ENCODE measurements at places on chromosomes 3 and 15.

DNA sequence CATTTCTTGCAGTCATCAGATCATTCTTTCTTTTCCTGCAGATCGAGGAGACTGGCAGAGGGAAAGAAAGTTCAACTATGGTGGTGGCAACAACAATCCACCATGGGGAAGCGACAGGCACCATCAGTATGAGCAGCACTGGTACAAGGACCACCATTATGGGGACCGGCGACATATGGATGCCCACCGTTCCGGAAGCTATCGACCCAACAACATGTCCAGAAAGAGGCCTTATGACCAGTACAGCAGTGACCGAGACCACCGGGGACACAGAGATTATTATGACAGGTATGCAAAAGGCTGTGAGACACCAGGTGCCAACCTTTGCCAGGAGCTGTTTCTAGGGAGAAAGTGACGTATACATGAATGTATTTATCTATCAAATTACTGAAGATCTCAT lies 69.0 kb downstream of the RGMA start:
- no peak for DNase-seq
- H3K27ac ChIP-seq: peak overlapping the region; percentile 80
- H3K36me3 ChIP-seq: peaks cover 96% of the 10 kb centered on the region
- no peak overlapping the region for H3K4me3 ChIP-seq

DNA sequence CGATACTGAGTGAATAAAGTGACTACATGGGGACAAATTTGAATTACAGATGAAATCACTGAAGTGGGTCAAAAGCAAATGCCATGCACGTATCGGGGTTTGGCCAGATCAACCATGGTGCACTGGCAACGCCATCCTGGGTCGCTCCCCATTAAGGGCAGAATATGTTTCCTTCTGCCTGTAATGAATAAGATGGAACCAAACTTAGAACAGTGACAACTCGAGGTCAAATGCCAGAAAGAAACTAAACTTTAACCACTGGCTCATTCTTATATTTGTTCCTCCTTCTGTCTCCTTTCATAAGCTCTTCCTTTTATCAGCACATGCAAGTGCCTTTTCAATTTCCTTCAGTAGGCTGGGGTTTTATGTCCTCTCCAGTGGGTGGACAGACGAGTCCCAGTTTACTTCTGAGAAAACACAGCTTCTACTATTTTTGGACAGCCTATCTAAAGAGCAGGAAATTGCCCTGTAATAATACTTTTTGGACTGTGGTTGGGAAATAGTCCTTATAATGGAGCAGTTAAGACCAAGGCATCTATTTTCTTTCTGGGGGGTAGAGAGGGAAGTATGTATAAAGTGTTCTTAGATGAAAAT lies 61.4 kb downstream of the WHAMM start:
- H3K4me1 ChIP-seq: no peaks in the 10 kb centered on the region
- H3K36me3 ChIP-seq: no peaks in the 10 kb centered on the region
- H3K27me3 ChIP-seq: no peaks in the 10 kb centered on the region
- H3K27ac ChIP-seq: no peak overlapping the region

DNA sequence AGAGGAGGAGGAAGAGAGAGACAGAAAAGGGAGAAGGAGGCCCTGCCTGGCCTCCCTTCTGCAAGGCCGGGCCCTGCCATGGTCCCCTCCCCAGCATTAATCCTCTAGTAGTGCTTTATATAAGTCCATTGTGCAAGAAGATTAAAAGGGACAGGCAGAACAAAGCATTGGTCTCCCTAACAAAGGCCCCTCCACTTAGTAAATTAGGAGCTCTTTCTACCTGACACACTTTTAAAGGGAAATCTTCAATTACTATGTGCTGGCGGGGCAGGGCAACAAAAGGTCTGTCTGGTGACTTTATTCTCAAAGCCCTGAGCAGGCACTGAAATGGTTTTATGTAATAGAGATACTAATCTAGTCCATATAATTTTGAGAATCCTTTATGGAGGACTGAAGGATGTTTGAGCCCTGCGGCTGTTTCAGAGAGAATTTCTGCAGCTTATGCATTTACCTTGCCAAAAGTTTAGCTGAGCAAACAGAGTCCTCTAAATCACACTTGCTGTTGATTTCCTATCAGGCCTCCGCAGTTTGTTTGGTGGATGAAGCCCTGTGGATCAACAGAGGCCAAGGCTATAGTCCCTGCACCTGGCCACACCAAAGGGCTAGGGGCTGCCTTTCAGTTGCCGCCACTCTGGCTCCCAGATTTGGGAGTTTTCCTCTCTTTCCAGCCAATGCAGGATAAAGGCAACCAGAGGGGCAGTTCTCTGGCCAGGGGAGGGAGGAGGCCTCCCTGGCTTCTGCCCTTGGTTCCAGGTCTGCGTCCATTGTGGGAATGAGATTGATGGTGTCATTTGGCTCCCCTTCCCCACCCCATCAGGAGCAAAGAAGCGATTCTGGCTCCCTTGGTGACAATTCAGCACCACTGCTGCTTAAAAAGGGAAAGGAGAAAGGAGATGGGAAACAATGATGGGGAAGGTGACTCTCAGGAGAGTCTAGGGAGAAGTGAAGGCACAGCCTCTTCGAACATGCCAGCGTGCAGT lies 148.0 kb downstream of the MEGF11 start:
- DNase-seq: no peak
- H3K27me3 ChIP-seq: peaks cover 10% of the 10 kb centered on the region
- no peaks in the 10 kb centered on the region for H3K36me3 ChIP-seq
- no peak overlapping the region for H3K27ac ChIP-seq
- peaks cover 3% of the 10 kb centered on the region for H3K4me1 ChIP-seq
- no peak overlapping the region for H3K4me3 ChIP-seq

DNA sequence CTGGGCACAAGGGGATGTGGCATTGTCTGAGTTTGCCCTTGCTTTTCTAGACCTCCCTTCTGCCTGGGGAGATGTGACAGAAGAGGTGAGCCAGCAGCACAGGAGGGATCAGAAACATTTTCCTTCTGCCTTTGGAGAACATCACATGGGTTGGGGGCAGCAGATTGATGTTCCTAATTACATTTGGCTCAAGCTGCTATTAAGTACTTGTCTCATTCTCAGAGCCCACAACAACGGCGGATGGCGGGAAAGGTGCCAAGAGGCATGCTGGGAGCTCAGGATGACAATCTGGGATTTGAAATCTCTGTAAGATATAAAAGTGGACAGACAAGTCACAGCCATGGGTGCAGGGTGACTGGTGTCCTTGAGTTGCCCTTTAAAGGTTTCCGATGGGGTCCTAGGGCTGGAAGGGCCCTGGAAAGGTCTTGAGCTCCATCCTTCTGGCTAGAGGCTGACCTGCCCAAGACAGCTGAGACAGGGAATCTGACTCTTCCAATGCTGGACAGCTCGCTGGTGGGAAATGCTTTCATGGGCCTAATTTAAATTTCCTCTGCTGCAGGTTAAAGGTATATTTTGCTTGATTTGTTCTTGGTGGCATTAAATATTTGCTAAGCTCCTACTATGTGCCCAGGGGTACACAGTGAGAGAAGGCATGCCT lies 2.4 kb upstream of the CORO2B start:
- H3K4me3 ChIP-seq: no peak overlapping the region
- H3K27me3 ChIP-seq: peaks cover 49% of the 10 kb centered on the region
- H3K4me1 ChIP-seq: peaks cover 6% of the 10 kb centered on the region
- no peak overlapping the region for H3K27ac ChIP-seq

- H3K4me1 ChIP-seq: no peaks in the 10 kb centered on the region
- H3K4me3 ChIP-seq: no peak overlapping the region
- no peaks in the 10 kb centered on the region for H3K36me3 ChIP-seq
- no peak overlapping the region for H3K27ac ChIP-seq
- H3K27me3 ChIP-seq: peaks cover 23% of the 10 kb centered on the region
Measured at GRCh38 chr3:194775266-194775665, 89.6 kb downstream of the FAM43A start.

- DNase-seq: no peak
- no peaks in the 10 kb centered on the region for H3K36me3 ChIP-seq
- no peaks in the 10 kb centered on the region for H3K4me1 ChIP-seq
Measured at GRCh38 chr3:160163229-160163878, 61.9 kb upstream of the C3orf80 start.

GRCh38 chr3:196055240-196055639 lies 26.6 kb downstream of the TFRC start:
- peaks cover 79% of the 10 kb centered on the region for H3K36me3 ChIP-seq
- DNase-seq: no peak

- DNase-seq: no peak
- no peak overlapping the region for H3K27ac ChIP-seq
- H3K4me3 ChIP-seq: no peak overlapping the region
- H3K36me3 ChIP-seq: no peaks in the 10 kb centered on the region
Measured at GRCh38 chr3:52037291-52037690, 19.1 kb downstream of the DUSP7 start.

DNA sequence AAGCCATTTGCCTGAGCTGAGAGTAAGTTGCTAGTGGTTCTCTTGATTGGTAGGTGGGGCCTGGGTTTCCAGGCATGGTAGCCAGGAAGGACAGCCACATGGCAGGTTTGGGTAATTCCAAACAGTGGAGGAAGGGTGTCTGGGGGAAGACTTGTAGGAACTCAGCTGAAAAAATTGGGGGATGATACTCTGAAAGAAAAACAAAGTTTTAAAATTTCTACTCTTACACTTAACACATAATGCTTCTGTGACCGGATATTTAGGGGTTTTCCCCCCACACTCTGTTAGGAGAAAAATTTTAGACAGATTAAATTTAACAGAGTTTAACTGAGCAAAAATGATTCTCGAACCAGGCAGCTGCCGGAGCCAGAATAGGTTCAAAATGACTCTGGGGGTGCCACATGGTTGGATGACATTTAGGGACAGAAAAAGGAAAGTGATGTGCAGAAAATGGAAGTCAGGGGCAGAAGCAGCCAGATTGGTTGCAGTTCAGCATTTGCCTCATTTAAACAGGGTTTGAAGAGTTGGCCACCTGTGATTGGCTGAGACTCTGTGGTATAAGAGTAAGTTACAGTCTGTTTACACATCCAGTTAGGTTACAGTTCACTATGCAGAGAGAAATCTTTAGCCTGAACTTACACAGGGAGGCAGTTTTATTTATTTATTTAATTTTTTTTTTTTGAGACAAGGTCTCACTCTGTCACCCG lies 8.1 kb downstream of the B2M start:
- H3K27me3 ChIP-seq: no peaks in the 10 kb centered on the region
- peak overlapping the region; percentile 96 for H3K4me3 ChIP-seq
- peak; percentile 85 for DNase-seq
- H3K36me3 ChIP-seq: peaks cover 57% of the 10 kb centered on the region

DNA sequence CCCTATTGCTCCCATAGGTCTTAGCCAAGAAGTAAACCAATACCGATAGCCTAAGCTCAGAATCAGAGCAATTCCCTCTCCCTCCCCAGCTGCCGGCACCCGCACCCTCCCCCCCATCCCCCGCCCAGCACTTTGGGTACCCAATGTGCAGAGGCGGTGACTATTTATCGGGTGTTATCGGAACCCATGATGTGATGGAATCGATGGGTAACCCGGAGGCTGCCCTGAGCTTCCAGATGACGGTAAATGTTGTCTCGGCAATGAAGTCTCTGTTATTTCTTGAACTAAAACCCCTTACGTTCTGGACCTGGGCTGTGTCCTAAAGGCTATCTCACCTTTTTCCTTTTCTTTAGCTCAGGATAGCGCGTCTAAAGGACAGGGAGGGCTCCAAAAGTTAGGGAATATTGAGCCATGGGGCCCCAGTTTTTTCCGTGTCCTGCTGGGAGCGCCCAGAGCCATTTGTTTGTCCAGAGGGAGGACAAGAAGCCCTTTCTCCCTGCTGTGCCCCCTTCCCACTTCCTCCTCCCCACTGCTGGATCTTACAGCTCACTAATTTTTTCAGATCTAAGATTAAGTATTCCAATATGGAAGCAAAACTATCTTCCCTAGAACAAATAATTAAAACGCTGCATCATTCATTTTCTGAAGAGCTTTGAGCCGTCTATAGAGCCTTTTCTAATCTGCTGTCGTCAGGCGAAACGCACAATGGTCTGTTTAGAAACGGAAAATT lies 1.5 kb downstream of the SLITRK3 start:
- no peak overlapping the region for H3K4me3 ChIP-seq
- no peak for DNase-seq
- peaks cover 21% of the 10 kb centered on the region for H3K4me1 ChIP-seq
- H3K36me3 ChIP-seq: no peaks in the 10 kb centered on the region

DNA sequence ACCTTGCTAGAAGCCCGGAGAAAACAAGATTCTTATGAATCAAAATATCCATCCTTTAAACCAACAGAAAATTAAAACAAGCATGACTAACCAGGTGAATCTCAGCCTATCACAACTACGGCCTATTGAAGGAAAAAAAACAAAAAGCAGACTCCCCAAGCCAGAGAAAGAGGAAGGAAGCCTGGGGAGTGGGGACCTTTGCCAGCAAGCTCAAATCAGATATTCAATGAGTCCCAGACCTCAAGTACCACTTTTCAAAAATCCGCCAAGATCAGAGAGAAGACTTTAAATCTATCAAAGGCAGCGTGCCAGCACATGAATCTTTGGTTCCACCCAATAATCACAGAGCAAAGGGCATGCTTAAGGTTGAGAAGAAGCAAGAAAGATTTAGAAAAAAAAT lies 253.8 kb downstream of the NTRK3 start:
- DNase-seq: no peak
- H3K4me3 ChIP-seq: no peak overlapping the region
- no peaks in the 10 kb centered on the region for H3K27me3 ChIP-seq
- H3K4me1 ChIP-seq: no peaks in the 10 kb centered on the region

- H3K4me1 ChIP-seq: no peaks in the 10 kb centered on the region
- no peak overlapping the region for H3K4me3 ChIP-seq
- H3K36me3 ChIP-seq: no peaks in the 10 kb centered on the region
- no peak for DNase-seq
Measured at GRCh38 chr3:148729476-148730055, 31.9 kb downstream of the AGTR1 start.

DNA sequence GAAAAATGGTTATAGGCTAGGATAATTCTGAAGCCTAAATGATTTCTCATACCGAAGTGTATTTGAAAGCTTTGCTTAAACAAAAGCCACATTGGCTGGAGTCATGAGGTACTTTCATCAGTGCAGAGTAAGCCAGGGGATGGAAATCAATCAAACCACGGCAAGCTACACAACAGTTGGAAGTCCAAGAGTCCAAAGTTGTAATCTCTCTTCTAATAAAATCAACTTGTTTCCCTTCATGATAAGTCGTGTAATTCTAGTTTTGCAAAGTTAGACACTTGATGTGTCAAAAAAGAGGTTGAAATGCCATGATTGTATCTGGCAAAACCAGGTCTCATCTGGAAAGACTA lies 250.5 kb upstream of the VEPH1 start:
- no peaks in the 10 kb centered on the region for H3K27me3 ChIP-seq
- H3K36me3 ChIP-seq: no peaks in the 10 kb centered on the region
- no peak overlapping the region for H3K4me3 ChIP-seq
- H3K27ac ChIP-seq: no peak overlapping the region
- H3K4me1 ChIP-seq: no peaks in the 10 kb centered on the region

GRCh38 chr3:56042326-56042951 lies 425.8 kb downstream of the ERC2 start:
- no peaks in the 10 kb centered on the region for H3K4me1 ChIP-seq
- peaks cover 2% of the 10 kb centered on the region for H3K27me3 ChIP-seq
- DNase-seq: no peak
- H3K27ac ChIP-seq: no peak overlapping the region

GRCh38 chr15:35089551-35089950 lies 4.5 kb upstream of the NANOGP8 start:
- H3K4me3 ChIP-seq: no peak overlapping the region
- no peak overlapping the region for H3K27ac ChIP-seq
- no peaks in the 10 kb centered on the region for H3K4me1 ChIP-seq
- DNase-seq: no peak
- no peaks in the 10 kb centered on the region for H3K36me3 ChIP-seq

All from activated CD4-positive, alpha-beta T cell treated with anti-CD3 and anti-CD28 coated beads for 36 hours (primary cell).